ENCODE measurements at places on chromosomes 1 and 21.

GRCh38 chr1:35807614-35808449 is at the start of gene AGO4:
Gene AGO4, plus strand, starts transcription at chr1:35808016. Its CDS starts 401 bp downstream, at chr1:35808417.
- no peak for DNase-seq

GRCh38 chr1:235935235-235936225 is 68.8 kb upstream of the LYST start:
- no peak for DNase-seq

DNA sequence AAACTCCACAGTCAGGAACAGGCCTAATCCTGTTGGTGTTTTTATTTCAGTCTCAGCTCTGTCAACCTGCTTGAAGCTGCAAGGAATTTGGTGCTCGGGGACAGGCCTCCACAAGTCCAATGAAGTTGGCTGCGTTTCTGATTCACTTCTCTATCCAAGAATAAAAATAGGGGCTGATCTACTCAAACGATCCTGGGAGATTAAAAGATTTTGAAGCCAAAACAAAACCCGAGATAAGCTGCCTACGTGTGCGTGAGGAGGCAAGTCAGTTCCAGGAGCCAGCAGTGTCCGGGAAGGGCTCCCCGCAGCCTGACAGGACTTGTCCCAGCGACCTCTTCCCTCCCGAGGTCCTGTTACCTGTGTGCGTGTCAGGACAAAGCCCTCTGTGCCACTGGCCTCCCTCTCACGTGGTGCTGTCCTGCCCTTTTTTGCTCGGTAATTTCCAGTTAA is 98.0 kb downstream of the ETS2 start:
- DNase-seq, result no peak

GRCh38 chr1:30462826-30463425 is 260.5 kb downstream of the MATN1 start:
- DNase-seq, result no peak

DNA sequence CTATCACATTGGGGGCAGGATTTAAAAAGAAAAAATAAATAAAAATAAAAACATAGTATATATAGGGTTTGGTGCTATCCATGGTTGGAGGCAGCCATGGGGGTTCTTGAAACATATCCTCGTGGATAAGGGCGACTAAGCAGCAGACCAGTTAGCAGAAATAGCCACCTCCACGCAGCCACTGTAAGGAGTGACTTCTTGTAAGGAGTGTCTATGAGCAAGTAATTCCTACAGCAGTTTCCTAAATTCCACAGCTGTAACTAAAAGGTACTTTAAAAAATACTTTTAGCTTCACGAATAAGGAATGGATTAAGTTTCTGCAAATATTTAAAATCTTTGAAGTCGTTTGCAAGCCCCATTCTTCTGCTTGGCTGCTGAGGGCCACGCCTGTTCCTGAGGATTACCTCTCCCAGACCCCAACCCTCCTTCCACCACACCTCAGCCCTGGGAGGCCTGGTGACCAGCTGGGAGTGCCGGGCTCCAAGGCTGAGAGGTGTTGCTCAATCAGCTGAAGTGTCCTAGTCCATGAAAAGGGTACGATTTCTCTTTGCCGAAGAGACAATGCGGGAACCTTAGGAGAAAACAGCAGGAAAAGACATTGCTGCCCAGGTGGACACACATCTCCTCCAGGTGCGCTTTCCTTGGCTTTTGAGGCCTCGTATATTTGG is 115.3 kb downstream of the ADSS2 start:
- no peak for DNase-seq

DNA sequence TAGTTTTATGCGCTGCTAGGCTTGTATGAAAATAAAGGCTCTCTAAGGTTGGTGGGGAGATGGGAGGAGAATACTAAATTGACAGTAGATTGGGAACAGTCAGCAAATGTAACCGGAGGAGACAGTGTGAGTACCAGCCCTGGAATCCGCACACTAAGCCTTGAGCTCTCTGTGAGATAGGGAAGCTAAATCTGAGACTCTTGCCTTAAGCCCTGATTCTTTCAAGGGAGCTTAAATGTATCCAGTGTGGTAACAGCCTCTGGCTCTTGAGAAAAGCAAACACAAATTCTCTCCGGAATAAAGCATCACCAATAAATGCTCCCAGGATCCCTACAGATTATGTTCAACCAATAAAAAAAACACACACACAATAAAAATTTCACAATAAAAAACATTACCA is 33.0 kb upstream of the PDPN start:
- no peak for DNase-seq

- no peak for DNase-seq
These were observed 23.1 kb upstream of the PAXBP1 start for GRCh38 chr21:32794644-32795079.

DNA sequence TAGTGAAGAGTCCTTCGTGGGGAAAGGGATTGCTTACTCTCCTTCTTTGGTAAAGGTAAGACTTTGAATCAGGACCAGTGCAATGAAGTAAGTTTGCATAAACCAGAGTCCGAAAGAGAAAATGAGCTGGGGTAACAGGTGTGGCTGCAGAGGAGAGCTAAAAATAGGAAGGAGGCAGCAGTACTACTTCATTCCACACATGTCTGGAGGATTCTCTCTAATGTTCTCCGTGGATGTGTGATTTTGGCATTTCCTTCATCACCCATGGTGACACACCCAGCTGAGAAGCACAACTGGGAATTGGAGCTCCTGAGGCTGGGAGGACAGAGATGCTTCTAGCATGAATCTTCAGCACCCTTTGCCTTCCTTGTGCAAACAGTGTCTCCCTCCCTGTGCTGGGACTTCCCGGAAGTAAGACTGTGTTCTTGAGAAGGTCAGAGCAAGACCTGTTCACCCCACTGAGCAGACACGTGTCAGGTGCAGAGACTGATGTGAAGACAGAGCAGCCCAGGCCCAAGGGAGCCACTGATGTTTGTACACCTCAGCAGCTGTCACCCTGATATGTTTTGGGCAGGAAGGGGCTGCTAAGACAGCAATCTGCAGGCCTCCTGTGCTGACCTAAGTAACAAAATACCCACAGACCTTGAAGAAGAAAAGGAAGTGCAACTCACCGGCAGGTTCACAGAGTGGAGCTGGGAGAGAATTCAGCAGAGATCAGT is 13.3 kb downstream of the FCRL1 start:
- DNase-seq, result no peak

- DNase-seq, result no peak
These were observed 781.4 kb downstream of the BRINP3 start for GRCh38 chr1:189696297-189696696.

- no peak for DNase-seq
These were observed 57.4 kb downstream of the BRINP2 start for GRCh38 chr1:177227978-177228692.

DNA sequence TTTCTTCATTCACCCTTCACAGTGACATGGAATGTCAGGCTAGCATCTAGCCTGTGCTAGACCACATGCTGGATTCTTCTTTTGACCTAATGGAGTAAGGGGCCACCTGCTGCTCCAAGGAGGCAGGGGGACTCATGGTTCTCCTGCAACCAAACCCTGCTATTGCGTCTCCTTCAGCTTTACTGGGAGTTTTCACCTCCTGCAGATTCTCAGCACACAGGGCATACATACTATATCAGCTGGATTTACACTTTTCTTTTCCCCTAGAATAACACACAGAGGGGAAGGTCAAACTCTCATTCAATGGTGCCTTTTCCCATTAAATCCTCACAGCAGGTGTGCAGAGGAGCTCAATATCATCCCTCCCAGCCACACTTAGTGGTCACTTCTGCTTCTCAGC is 16.6 kb upstream of the AK5 start:
- DNase-seq, result no peak

DNA sequence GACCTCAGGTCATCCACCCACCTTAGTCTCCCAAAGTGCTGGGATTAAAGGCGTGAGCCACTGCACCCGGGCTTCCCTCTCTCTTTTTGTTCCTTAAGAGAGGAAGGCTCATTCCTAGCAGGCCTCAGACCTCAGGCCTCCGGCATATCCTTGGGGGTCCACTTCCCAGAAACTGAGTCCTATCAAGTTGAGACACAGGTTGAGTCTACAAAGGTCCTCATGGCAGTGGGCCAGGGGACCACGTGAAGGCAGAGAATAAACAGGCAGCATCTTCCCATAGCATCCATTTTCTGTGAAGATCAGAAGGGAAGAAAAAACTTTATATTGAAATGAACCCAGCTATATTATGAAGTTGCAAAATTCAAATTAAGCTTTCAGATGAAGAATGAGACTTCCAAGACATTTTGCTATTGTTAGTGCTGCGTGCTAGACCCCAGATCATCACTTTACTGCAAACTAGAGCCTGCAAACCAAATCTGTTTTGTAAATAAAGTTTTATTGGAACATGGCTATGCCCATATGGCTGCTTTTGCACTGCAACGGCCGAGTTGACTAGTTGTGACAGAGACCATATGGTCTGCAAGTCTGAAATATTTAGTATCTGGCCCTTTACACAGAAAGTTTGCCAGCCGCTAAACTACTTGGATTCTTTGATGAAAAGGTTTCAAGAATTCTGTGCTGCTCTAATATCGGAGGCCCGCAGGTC is 3.5 kb upstream of the CELA2A start:
- no peak for DNase-seq

- no peak for DNase-seq
These were observed at the start of gene WNT4 for GRCh38 chr1:22143065-22144033. Gene WNT4, minus strand, starts transcription at chr1:22143097. Its CDS starts 175 bp downstream, at chr1:22142922.

DNA sequence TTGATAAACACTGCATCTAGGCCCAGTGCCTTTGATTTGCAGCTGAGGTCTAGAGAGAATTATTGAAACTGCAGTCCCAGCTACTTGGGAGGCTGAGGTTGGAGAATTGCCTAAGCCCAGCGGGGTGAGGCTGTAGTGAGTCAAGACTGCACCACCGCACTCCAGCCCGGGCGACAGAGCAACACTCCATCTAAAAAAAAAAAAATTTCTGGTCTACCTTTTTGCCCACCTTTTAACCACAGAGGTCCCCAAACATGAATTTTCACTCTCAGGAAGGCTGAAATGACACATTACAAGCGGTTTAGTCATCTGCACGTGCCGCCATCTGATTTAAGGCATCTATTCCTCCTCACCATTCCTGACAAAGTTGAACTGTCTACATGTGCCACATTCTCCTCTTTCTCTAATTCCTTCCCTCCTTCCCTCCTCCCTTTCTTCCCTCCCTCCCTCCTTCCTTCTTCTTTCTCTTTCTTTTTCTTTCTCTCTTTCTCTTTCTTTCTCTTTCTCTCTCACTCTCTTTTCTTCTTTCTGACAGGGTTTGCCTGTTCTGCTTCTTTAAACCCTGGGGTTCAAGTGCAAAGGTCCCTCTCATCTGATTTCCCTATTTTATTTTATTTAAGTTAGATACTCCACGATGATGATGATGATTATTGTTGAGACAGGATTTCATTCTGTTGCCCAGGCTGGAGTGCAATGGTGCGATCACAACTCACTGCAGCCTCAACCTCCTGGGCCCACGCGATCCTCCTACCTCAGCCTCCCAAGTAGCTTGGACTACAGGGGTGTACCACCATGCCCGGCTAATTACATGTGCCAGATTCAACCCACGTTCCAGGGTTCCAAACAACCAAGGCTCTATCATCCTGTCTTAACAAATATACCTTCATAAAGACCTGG is 3.0 kb upstream of the SOD1 start:
- no peak for DNase-seq

DNA sequence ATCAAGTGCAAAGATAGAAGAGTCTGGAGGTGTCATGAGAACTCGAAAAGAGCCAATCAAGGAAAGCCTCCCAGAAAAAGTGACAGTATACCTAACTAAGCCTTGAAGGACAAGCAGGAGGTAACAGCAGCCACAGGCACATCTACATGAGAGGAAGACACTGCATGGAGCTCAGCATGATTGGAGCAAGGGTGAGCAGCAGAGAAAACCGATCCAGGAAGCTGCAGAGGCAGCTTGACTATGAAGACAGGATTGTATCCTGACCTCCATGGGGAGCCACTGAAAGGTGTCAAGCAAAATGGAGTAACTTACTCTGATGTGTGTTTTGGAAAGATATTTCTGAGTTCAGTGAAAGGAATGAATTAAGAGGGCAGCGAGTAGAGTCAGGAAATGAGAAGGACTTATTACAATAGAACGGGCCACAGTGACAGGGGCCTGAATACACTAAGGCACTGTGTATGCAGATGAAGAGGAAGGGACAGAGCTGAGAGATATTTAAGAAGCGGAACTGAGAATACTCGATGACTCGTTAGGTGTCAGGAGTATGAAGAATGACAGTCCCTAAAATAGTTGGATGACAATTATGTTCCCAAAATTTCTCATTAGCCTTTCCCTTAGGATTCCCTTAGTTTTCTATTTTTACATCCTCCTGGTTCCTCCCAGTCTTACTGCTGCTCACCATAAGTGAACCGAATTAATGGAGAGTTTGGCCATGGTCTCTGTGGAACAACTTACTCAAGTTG is 139.3 kb upstream of the NFIA start:
- no peak for DNase-seq

GRCh38 chr1:208173749-208174148 is 70.4 kb downstream of the PLXNA2 start:
- no peak for DNase-seq

DNA sequence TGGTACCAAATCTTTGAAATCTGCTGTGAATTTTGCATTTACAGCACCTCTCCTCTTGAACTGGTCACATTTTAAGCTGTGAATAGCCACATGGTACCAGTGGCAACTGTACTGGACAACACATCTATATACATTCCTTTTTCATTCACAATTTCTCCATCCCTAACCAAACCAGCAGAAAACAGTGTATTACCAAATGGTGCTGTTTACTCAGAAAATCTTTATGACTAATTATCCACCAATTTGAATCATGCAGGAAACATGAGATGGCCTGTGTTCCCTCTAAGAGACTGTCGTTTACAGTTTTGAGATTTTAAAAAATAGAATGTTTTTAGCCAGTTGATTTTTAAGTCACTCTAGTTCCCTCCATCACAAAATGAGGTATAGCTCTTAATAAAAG is 17.6 kb upstream of the CCT8 start:
- no peak for DNase-seq

- DNase-seq, result no peak
These were observed 40.0 kb upstream of the ATP2B4 start for GRCh38 chr1:203586496-203587081.

- no peak for DNase-seq
These were observed 28.0 kb downstream of the TIAM1 start for GRCh38 chr21:31316072-31316471.

- no peak for DNase-seq
These were observed 35.2 kb downstream of the RGL1 start for GRCh38 chr1:183840140-183840539.

DNA sequence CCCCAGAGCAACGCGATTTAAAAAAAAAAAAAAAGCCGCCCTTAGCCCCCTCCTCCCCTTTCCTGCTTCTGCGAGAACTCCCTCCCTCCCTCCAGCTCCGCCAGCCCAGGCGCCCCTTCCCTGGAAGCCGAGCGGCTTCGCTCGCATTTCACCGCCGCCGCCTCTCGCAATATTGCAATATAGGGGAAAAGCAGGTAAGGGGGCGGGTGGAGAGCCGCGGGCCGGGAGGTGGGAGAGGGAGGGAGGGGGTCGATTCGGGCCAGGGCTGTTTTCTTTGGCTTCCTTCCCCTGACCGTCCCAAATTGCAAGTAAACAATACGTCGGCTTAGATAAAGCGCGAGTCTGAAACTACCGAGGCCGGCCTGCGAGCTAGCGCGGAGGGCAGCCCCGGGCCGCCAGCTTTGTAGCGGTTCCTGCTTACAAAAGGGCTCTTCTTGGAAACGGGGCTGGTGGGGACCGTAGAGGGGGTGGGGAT is 408 bp downstream of the LMO4 start:
- DNase-seq, result no peak

- no peak for DNase-seq
These were observed at the start of gene MIXL1 for GRCh38 chr1:226223157-226223785. Gene MIXL1, plus strand, starts transcription at chr1:226223664. Its CDS starts 18 bp downstream, at chr1:226223682.
